ENCODE measurements at places on chromosomes 7 and 10.
A peak's percentile ranks its signal among the peaks of the same experiment; 100 is the strongest.

DNA sequence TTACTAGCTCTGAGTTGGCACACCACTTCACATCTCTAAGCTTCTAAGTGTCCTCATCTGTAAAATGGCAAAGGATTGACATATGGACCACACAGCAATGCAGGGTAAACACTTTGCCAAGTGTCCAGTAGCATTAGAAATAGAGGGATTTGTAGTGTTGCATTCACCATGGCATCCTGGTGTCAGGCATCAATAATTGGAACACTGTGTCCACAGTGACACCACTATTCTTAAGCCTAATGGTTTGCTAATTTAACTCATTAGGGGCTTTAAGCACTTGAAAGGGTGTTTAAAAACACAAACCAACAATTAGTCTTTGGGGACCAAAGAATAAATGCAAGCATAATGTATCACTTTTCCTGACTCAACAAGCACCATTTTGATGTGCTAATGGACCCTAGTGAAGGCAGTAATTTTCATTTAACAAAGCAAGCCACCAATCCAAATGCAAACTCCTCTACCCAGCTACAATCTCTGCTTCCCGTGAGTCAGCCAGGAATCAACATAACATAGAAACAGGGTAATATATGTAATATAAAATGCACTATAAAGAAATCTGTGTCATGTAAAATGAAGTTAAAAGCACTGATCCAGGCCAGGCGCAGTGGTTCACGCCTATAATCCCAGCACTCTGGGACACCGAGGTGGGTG lies 75.9 kb downstream of the FAM204A start:
- DNase-seq: no peak

DNA sequence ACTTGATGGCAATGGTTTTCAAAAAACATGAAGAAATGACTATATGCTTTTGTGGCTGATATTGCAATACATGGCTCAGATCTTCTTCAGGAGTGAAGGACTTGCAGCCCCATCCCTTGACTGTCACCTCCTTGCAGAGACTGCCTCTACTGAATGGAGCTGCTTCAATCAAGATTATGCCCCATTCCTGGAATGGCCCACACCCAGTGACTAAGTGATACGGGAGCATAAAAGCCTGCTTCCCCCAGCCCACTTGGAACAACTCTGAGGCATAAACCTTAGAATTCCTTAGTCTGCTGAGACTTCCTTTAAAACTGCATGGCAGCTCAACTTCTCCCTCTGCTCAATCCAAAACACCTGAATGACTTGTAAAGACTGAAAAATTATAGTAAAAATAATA lies 957.1 kb downstream of the SORCS3 start:
- no peak for DNase-seq

- no peak for DNase-seq
These were observed 18.5 kb upstream of the FOXL3 start for GRCh38 chr7:271266-272107.

GRCh38 chr10:95327367-95327766 lies 36.6 kb upstream of the PDLIM1 start:
- no peak for DNase-seq

DNA sequence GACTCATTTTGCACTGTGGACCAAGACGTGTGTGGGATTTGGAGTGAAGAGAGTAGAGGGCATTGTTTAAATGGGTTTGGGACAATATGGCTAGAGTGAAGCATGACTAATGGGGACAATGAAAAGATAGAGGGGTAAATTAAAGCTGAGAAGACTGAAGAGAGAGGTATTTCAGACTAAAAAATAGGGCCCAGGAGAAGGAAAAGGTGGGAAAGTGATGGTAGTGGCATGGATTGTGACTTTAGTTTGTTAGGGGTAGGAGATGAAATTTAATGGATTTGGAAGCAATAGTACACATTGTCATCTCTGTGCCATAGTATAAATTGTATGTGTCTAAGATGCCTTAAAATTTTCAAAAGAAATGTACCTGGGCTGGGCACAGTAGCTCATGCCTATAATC lies 18.2 kb downstream of the CDK1 start:
- DNase-seq: no peak

DNA sequence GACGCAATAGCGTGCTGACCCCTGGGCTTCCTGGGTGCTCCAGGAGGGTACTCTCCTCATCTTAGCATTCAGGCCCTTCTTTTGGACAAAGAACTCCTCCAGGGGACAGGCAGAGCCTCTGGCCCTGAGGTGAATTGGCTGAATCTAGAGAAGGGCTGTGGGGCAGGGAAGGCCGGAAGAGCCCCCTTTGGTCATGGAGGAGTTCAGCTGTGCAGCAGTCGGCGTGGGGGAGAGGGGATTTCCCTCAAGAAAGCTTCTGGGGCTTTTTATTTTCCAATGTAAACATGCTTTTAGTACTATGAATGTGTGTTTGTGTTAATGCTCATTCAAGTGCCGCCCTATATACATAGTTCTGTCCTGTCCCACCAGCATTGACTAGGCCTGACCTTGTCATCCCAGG lies 38.8 kb downstream of the FIGNL1 start:
- no peak for DNase-seq

GRCh38 chr10:70936111-70936510 lies 47.7 kb upstream of the PCBD1 start:
- DNase-seq: no peak

DNA sequence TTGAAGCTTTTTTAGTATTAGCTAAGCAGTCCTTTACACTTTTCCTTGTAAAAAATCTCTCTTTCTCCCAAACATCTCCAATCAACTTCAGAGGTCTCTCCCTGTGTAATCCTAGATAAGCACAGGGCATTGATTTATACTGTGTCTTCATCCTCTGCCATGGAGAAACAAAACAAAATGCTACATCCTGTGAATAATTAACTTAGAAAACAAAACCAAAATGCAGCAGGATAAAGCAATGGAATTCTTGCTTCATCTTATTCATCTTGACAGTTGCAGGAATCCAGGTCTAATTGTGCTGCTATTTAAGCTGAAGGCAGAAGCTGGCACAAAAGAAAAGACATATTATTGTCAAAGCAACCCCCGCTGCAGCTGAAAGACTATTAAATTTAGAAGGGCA lies 641.5 kb upstream of the SORCS1 start:
- DNase-seq: no peak

DNA sequence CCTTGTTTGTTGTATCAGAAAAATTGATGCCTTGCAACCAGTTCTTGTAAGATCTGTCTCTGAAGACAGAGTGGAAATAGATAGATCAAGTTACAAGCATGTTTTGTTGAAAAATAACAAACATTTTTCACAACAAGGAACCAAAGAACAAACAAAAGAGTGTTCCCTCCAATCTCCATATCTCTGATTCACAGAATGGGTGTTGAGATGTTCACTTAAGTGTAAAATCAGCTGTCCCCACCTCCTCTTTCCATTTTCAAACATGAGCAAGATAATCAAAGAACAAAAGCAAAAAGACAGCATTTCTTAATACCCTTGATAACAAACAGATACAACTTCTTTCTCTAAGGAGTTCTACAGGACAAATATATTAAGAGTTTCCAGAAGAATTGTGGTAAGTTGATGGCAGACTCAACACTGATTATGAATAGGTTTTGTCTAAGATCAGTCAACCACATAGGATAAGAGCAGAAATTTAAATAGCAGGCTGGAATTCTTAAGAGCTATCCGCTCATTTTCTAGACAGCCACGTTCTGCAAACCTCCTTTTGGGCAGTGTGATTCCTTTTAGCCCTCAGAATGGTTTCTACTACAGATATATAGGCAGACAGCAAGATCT lies 970.9 kb upstream of the AUTS2 start:
- no peak for DNase-seq

GRCh38 chr7:71184136-71184535 lies 52.2 kb downstream of the GALNT17 start:
- DNase-seq: no peak

DNA sequence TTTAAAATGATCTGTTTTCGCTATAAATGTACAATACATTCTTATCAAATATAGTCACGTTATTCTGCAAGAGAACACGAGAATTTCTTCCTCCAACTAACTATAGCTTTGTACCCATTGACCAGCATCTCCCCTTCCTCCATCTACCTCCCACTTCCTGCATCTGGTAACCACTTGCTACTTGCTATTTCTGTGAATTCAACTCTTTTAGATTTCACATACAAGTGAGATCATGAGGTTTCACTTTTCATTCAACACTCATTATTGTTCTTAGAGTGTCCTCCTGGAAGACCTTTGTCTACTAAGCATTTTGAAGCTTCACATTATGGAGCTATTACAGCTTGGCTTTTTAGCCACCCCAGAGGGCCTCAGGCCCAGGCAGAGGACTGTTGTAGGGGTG lies 741.3 kb upstream of the FZD8 start:
- DNase-seq: no peak

GRCh38 chr10:30861221-30861620 lies 170.4 kb downstream of the ZNF438 start:
- DNase-seq: no peak

- DNase-seq: no peak
These were observed 102.1 kb downstream of the GAD2 start for GRCh38 chr10:26318672-26319071.

DNA sequence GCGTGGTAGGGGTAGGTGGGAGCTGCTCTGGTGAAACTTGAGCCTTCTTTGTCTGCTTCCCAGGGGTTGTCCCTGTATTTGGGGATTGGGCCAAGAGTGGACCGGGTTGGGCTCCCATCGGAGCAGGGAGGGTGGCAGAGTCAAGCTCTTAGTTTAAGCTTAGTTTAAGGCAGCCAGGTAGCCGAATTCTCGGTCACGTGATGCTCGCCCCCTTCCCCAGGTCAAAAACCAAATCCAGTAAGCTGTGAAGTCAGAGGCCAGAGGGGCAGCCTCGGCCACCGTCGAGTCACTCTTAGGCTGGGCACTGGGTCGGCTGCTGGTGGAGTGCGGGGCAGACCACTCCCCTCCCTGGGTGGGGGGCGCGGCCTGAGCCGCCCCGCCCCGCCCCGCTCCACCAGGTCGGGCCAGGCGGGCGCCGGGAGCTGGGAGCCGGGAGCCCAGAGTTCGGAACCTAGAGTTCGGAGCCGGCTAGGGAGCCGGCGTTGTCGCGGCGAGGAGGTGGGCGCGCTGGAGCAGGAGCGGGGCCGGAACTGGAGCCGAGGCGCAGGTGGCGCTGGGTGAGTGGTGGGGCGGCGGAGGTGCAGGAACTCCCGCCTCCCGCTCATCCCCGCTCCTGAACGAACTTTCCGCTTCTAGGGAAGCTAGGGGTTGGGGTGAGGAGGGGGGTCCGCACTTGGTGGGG lies 2.8 kb upstream of the LZTS2 start:
- peak; percentile 44 for DNase-seq

DNA sequence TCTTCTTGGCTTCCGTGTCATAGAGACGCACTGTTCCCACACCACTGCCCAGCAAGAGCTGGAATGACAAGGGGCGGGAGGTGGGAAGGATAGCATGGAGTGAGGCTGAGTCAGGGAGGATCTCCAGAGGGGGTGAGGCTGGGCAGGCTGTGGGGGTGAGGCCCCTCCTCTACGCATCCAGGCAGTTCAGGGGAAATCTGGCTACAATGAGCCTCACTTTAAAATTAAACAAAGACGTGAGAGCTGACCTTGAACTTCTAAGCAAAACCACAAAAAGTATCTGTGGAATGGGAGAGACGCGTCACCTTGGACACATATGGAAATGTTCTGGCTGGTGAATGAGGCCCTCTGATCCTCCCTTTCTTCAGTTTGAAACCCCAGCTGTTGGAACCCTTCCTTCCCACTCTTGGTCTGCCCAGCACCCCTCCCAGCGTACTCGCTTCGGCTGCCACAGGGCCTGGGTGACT lies 17.7 kb downstream of the WDR91 start:
- DNase-seq: no peak

DNA sequence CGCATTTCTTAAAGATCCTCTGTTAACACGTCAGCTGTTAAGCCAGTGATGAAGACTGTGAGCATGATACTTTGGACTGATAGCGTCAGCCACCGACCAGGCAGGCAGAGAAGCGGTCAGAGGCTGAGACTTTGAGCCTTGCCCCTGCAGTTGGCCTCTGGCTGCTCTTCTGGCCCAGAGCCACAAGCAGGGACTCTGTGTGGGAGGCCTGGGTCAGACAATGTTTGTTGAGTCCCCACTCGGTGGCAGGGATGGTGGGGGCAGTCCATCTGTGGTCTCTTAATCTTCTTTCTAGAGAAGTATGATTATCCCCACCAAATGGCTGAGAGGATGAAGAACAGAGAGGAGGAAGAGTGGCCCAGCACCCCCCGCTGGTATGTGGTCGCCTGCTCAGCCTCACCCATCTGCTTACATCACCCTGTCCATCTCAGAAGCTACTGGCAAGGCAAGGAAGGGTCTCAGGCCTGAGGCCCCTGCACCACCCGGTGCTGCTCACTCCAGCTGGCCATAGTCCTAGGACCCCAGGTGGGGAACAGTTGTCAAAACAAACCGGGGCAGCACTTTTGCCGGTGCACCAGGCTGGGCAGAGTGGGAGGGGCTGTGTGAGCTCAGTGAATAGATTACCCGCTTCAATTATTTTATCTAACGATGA lies 202.9 kb downstream of the GRID1 start:
- no peak for DNase-seq

DNA sequence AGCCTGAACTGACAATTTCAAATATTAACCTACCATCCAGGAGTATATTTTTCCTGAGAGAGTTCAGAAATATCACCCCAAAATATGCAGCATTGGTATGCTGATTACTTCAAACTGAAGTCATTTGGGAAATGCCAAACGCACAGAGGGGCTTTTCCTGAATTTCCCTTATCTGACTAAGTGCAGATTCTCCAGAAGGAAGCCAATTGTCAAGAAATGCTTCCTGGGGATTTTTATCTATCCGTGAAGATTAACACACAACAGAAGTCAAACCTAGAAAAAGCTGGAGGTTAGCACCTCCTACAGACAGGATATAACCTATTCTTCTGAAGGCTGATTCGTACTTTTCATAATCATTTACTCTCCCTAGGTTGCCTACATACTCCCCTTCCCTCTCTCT lies 91.0 kb downstream of the AKR1D1 start:
- no peak for DNase-seq

DNA sequence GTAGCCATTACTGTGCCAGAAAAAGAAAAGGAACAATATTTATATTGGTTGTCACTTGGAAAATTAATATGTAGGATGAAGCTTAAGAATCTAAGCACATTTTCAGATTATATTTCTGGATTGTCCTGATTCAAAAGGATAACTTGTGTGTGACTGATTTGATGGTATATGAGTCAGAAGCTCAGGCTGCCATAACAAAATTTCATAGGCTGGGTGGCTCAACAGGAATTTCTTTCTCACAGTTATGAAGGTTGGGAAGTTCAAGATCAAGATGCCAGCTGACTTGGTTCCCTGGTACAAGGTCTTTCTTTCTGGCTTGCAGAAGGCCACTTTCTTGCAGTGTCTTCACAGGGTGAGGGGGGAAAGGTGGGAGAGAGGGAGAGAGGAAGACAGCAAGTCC lies 108.5 kb downstream of the ST7 start:
- DNase-seq: no peak

DNA sequence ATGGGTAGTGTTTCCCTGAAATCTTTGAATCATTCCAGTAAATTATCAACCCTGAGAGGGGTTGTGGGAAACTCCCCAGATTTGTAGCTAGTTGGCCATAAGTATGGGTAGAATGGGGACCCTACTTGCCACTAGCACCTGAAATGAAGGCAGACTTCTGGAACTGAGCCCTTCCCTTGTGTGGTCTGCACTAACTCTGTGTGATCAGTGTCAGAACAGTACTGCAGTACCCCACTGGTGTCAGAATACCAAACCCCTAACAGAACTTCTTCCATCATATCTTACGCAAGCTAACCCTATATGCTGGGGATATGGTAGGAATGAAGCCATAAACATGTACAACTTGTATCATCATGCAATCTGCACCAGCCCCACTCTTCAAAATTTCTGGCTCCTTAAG lies 50.8 kb downstream of the ABI1 start:
- DNase-seq: no peak

GRCh38 chr7:81366546-81366945 lies 403.3 kb downstream of the HGF start:
- no peak for DNase-seq

GRCh38 chr7:79455173-79455790 lies 1.8 kb upstream of the MAGI2 start:
- no peak for DNase-seq

Data from activated naive CD4-positive, alpha-beta T cell treated with Interleukin-2 at 50 U/mL for 16 hours (primary cell).